ENCODE measurements at places on chromosomes 1 and 21. TPM values are rescaled to one million over a fixed set of nuclear protein-coding genes. Genes with fewer than 3 reads are reported as not detected.

Gene S1PR1
- total RNA-seq, result 1.7 TPM

Gene VHLL
- not detected for total RNA-seq

Gene NBPF4
- not detected for total RNA-seq

GRCh38 chr1:71565262-71565661 lies 484.4 kb upstream of the ZRANB2 start:
- DNase-seq, result no peak

DNA sequence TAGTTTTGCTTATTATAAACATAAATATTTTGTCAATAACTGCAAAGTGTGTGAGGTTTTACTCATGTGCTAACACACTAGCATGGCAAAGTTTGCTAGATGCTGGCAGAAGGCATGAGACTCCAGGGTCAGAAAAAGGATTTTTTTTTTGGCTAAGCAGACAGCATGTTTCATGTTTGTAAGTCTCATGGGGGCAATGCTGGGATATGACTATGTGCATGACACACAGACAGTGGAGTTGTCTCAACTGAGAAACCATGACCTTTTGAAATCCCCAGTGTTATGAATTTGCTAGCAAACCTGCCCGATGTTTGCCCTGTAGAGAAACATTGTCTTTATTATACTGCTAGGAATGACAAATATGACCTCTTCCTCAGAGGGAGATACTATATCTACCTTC lies 448.2 kb downstream of the BRINP3 start:
- DNase-seq, result no peak

- no peak for DNase-seq
Observed at GRCh38 chr21:45473496-45474322, 68.5 kb downstream of the SLC19A1 start.

Gene SLC44A3
- total RNA-seq, result 9.3 TPM

Gene IQCC
- total RNA-seq, result 3.5 TPM

Gene TARBP1
- total RNA-seq, result 31.2 TPM

DNA sequence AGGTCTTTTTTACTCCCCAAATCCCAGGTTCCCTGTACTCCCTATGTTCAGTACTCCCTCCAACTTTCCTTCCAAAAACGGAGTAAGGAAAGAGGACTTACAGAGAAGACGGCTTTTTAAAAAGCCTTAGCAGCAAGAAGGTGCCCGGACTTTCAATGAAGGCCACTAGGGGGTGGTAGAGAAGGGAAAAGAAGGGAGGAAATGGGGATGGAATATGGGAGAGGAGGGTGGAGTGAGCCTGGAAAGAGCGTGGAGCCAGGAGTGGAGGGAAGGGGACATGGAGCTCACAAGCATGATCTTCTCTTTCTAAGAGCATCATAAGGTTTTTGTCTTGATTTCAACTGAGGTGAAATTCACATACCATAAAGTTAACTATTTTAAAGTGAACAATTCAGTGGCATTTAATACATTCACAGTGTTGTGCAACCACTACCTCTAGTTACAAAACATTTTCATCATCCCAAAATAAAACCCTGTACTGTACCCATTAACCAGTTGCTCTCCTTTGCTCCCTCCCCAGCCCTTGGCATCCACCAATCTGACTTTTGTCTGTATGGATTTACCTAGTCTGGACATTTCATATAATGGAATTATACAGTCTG lies 129.9 kb downstream of the ZNF281 start:
- DNase-seq, result no peak

DNA sequence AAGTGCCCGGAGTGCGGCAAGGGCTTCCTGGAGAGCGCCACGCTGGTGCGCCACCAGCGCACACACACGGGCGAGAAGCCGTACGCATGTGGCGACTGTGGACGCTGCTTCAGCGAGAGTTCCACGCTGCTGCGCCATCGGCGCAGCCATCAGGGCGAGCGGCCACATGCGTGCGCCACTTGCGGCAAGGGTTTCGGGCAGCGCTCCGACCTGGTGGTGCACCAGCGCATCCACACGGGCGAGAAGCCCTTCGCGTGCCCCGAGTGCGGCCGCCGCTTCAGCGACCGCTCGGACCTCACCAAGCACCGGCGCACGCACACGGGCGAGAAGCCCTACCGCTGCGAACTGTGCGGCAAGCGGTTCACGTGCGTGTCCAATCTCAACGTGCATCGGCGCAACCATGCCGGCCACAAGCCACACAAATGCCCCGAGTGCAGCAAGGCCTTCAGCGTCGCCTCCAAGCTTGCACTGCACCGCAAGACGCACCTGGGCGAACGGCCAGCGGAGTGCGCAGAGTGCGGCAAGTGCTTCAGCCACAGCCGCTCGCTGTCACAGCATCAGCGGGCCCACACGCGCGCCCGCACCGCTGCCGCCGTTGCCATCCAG lies 10.0 kb downstream of the ZNF672 start:
- no peak for DNase-seq

GRCh38 chr1:59990470-59990869 lies 63.9 kb upstream of the CYP2J2 start:
- DNase-seq, result no peak

Gene LYPD8
- not detected for total RNA-seq

- DNase-seq, result no peak
Observed at GRCh38 chr1:30359539-30360220, 363.7 kb downstream of the MATN1 start.

GRCh38 chr1:32606565-32607371 lies 43.6 kb downstream of the ZBTB8OS start:
- no peak for DNase-seq

Gene OR2AK2
- not detected for total RNA-seq

Gene SMPDL3B
- total RNA-seq, result 17.2 TPM

DNA sequence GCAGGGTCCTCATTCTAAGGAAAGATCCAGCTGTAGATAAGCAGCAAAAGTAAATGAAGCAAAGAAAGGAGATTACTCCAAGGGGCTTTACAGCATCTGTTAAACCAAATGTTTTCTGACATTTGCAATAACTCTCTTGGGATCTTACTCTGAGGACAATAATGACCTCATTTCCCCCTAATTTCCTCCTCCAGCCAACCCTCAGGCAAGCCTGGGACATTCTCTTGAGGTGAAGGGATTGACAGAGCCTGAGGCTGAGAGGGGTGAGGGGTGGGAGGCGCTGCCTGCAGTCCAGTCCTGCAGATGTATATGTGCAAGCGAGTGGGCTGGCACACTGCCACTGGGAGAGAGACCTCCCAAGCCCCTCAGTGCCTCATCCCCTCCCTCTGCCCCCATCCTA lies 40.5 kb upstream of the NEK2 start:
- no peak for DNase-seq

Gene CYP4A11
- not detected for total RNA-seq

Gene C1orf185
- not detected for total RNA-seq

DNA sequence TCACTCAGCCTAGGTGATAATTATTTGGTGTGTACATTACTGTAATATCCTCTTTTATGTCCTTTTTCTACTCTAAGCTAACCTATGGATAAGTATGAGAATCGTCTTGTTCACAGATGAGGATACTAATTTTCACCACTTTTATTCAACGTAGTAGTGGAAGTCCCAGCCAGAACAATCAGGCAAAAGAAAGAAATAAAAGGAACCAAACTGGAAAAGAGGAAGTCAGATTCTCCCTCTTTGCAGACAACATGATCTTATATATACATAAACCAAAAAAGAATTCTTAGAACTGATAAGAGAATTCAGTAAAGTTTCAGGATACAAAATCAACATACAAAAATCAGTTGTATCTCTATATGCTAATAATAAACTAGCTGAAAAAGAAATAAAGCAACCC lies 12.6 kb upstream of the RGL1 start:
- DNase-seq, result no peak
